Activated naive CD8-positive, alpha-beta T cell treated with anti-CD3 and anti-CD28 coated beads, Interleukin-2, amount 10 ng/mL, durations not matched to agents 7 days and 5 days (primary cell): ENCODE measurements at places on chromosomes 16 and 17. TPM values are rescaled to one million over a fixed set of nuclear protein-coding genes. Genes with fewer than 3 reads are reported as not detected.
A peak's percentile ranks its signal among the peaks of the same experiment; 100 is the strongest.

- peak overlapping the region; percentile 82 for H3K4me3 ChIP-seq
- DNase-seq: no peak
- no peaks in the 10 kb centered on the region for H3K36me3 ChIP-seq
- peak overlapping the region; percentile 98 for H3K27ac ChIP-seq
- H3K27me3 ChIP-seq: no peaks in the 10 kb centered on the region
These were observed 28.7 kb downstream of the KIAA0513 start for GRCh38 chr16:85056211-85056748.

DNA sequence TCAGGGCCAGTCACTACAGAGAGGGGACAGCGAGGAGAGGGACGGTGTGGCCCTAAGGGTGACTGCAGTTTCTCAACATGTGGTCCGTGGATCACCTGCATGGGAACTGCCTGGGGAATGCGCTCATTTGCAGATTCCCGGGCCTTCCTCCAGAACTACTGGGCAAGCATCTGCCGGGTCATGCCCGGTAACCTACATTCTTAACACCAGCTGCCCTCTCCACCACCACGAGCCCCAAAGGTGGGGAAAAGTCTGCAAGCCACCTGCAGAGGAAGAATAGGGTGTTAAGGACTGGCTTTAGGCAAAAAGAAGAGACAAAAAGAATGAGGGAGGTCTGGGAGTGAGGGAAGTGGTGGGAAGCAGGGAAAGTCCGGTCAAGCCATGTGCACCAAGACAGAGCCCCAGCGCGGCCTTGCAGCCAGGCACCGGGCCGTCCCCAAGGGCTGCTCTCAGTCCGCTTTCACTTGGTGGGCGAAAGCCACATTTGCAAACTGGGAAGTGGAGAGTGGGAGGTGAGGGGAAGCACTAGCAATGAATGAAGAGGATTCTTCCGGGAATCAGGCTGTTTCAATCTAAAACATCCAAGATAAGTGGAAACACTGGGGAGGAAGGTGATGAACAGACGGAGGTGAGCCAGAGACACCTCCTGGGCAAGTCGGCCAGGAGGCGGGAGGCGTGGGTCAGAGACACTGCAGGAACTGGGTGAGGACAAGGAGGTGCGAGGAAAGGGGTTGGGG, 70.3 kb downstream of the N4BP1 start:
- H3K4me3 ChIP-seq: no peak overlapping the region
- DNase-seq: no peak
- peaks cover 21% of the 10 kb centered on the region for H3K4me1 ChIP-seq
- no peaks in the 10 kb centered on the region for H3K27me3 ChIP-seq
- peak overlapping the region; percentile 79 for H3K27ac ChIP-seq
- peaks cover 10% of the 10 kb centered on the region for H3K36me3 ChIP-seq

- no peaks in the 10 kb centered on the region for H3K36me3 ChIP-seq
- DNase-seq: no peak
- no peak overlapping the region for H3K4me3 ChIP-seq
These were observed 204.8 kb upstream of the CPHXL start for GRCh38 chr16:75931043-75931442.

Gene TOP2A
- 313 TPM for total RNA-seq
